ENCODE measurements at places on chromosomes 3 and 15.
A peak's percentile ranks its signal among the peaks of the same experiment; 100 is the strongest.

DNA sequence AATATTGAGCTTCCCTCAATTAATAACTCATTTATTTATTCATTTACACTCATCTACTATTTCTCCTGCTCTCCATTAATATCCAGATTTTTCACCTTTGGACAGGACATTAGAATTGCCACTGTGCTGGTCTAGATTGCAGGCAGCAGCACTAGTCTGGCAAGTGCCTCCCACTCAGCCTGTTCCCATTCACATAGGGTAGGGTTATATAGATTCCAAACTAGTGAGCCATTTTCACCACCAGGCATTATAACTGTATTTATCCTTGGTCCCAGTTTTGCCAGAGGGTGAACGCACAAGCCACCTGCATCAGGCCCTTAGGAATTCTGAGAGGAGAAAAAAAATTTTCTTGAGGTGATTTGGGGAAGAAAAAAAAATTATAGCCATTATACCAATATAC lies 44.5 kb downstream of the ANAPC13 start:
- DNase-seq, result no peak

GRCh38 chr3:141021261-141021660 lies 29.9 kb upstream of the SPSB4 start:
- no peak for DNase-seq

- DNase-seq, result no peak
These were observed 4.0 kb upstream of the IL17RD start for GRCh38 chr3:57169108-57169507.

DNA sequence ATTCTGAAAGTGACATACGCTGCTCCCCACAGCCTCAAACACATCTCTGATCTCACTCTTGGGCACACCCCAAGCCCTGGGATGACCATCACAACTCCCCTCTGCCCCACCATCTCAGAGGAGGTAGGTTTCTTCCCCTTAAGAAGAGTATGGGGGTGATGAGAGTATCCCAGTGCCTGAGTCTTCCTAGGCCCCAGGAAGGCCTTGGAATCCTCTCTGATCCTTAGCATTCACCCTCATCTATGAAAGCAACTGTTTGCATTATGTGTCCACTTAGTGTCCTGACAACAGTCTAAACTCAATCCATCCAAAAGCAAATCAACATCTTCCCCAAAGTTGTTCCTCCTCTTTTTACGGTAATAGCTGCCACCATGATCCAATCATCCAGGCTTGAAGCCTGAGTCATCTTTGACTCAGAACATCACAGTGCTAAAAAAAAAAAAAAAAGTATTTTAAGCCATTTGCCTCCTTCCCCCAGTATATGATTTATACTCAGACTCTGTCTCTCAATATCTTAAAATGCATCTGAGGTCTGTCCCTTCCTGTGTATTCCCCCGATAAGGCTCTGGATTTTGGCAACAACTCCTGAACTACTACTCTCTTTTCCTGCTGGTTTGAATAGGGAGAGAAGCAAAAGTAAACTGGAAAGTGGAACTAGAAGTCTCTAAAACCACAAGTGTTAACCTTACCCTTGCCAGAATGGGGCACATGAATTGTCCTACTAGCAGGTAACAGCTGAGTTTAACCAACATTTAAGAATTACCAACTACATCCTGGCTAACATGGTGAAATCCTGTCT lies 22.5 kb downstream of the POPDC2 start:
- DNase-seq, result no peak

- DNase-seq, result no peak
These were observed 67.9 kb upstream of the TNFSF10 start for GRCh38 chr3:172591125-172591605.

GRCh38 chr15:70617076-70617910 lies 146.1 kb downstream of the UACA start:
- peak; percentile 27 for DNase-seq

- DNase-seq, result no peak
These were observed 22.4 kb downstream of the LRRK1 start for GRCh38 chr15:100941536-100941935.

DNA sequence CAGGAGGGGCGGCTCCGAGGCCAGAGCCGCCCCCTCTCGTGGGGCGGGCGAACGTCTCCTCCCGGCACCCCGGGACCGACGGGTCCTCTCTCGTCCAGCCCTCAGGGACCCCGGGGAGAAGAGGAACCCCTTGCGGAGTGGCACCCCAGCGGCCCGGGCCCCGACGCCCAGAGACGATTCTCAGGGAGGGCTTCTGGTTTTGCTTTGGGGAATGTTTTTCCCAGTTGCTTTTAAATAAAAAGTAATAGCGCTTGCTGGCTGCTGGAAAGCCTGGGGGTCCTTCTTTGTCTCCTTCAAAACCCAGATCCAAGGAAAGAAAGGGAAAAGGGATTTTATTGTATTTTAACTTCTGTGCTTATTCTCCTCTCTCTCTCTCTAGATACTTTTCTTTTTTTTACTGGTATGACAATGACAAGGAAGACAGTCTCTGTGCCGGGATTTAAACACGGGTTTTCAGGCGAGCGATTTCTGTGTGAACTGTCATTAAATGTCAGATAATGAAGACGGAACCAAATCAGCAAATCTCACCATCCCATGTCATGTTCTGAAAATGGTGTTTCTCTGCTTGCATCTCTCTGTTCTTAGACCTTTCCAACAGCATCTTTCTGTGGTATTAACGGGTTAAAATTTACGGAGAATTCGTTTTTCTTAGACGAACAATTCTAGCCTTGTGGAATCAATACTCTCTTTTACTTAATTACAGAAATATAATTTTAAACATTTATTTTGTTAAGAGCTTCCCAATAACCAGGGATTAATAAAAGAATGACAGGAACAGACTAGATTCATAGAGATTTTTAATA lies 530 bp upstream of the PCOLCE2 start:
- DNase-seq, result no peak

DNA sequence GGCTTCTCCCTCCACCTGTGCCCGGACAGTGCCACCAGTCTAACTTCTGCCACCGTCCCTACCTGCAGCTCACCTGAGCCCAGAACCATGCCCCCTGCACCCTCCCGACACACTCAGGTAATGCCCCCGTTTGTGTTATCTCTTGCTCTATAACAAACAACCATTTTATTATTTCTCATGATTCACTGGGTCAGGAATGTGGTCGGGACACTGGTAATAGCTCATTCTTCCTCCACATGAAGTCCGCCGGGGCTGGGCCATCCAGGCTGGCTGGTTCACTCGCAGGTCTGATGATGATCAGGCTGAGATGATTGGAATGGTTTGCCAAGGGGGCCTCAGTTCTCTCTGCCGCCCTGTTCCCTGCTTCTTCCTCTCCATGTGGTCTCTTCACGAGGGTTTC lies 20.3 kb upstream of the NR2E3 start:
- no peak for DNase-seq

- no peak for DNase-seq
These were observed 40.1 kb upstream of the CD47 start for GRCh38 chr3:108130701-108131474.
